Forelimb muscle (tissue), 1 donor: ENCODE measurements at places on chromosomes 4 and X.

GRCh38 chrX:110218591-110218990 is 99.3 kb downstream of the AMMECR1 start:
- DNase-seq: no peak

DNA sequence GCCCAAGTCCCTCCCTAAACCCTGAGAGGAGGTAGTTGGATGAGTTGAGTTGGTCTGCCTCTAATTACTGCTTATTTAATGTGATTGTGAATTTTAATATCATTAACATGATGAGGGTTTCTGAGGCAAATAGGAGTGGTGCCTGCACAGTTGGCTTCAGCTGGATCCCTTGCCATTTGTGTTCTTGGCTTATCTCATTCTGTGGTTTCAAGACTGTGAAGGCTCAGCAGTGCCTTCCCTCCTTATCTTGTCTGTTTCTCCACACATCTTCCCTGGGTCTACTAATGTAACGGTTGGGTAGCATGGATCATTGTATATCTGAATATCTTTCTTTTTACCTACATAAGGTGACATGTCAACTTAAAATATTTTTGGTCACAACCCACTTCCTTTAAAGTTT is 1.6 kb upstream of the SLC10A4 start:
- DNase-seq: no peak

GRCh38 chrX:40845331-40845911 is 110.1 kb upstream of the MED14 start:
- peak; percentile 88 for DNase-seq

GRCh38 chr4:144578681-144579080 is 67.3 kb upstream of the HHIP start:
- no peak for DNase-seq

- DNase-seq: no peak
These were observed 215.1 kb downstream of the NR3C2 start for GRCh38 chr4:148227147-148227546.

- no peak for DNase-seq
These were observed 9.4 kb upstream of the BLTP1 start for GRCh38 chr4:122142687-122143086.

GRCh38 chr4:140971077-140971792 is 162.0 kb downstream of the RNF150 start:
- DNase-seq: no peak
